ENCODE measurements at places on chromosomes 2 and 18.

DNA sequence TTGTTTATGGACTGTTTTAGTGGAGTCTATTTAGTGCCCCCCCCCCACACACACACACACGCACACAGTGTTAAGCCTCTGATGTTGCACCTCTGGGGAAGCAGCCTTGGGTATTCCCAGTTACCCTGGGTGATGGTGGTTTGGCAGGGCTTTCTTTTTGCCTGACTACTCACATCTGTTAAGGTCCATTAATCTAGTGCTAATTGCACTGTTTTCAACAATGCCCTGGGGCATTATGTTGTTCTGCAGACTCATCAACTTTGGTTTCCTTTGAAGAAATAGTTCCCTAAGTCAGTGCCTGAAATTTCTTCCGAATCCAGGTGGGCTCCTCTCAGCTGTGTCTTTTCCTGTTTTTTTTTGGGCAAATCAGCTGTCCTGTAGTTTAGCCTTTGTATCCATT lies 34.7 kb downstream of the SPOPL start:
- DNase-seq = peak; percentile 8

DNA sequence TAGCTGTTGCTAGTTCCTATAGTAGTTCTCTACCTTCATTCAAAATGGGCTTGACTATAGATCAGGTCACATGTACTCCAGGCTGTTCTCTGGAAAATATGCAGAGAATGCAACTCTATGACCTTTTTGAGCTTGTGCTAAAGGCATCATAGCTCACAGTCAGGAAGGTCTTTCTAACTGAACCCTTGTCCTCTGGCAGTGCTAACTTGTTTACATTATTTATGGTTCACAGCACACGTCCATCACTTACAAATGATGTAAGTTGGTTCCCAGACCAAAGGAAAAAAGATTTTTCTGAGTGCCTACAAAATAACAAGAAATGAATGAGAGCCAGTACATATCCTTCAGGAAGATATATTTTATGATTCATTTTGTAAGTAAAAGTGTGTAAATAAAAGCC lies 236.1 kb downstream of the GCA start:
- DNase-seq = no peak

DNA sequence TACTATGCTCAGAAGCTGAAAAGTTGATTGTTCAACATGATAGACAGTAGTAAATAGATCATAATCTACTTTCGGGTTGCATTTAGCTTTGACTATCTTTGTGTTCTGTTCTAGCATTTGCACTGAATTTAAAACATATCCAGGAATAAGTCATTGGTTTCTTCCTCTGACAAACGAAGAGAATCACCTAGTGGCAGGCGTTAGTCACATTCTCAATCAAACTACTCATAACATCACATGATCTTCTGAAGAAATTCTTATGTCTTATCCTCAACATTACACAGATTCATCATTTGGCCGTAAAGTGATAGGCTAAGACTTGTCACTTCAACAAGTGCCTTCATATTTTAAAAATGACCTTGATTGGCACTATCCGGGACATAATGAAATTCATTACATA lies 63.6 kb upstream of the TTC21B start:
- no peak for DNase-seq

GRCh38 chr18:59423259-59423658 lies 64.2 kb upstream of the LMAN1 start:
- DNase-seq = no peak

DNA sequence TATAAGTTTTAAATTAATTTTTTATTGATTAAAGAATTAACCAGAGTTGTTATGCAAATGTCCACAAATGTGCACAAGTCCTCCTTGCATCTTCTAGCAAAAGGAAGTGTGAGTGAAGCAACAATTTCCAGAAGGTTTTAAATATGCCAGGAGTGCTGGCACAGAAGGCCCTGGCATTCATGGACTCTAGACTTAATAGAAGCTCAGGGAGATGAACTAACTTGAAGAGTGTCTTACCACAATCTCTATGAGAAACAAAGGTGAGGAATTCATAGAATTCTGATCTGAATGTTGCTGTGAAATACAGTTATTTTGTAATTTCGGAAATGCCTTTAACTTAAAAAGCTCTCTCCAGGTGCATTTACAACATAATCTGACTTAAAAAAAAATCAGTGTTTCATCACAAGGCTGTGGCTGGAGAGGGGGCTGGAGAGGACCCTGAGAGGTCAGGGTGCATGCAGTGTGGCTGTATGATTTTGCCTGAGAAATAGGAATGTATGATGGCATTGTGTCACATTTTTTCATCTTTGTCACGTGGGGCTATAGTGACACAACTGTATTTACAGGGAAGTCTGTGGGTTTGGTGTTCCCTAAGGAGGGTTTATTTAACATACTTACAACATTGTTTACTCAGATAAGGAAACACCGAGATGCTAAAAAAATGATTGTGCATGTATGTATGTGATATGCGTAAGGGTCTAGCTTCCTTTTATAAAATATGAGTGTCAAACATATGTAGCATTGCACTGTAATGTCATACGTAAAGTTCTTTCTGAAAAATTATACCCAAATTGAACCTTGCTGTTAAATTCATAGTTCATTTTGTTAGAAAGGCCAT lies 66.2 kb downstream of the MAP4K4 start:
- no peak for DNase-seq
